ENCODE measurements at places on chromosomes 7 and 10. TPM values are rescaled to one million over a fixed set of nuclear protein-coding genes. Genes with fewer than 3 reads are reported as not detected.

TSPAN15 gene
- 137 TPM for total RNA-seq

OR2A5 gene
- not detected for total RNA-seq

PPP1R17 gene
- total RNA-seq = not detected

TMEM213 gene
- total RNA-seq = 9.8 TPM

IDI2 gene
- total RNA-seq = not detected

NAT16 gene
- not detected for total RNA-seq

ATXN7L1 gene
- 12.0 TPM for total RNA-seq

ITGA8 gene
- not detected for total RNA-seq

SAMD9 gene
- total RNA-seq = 74.8 TPM

C10orf143 gene
- total RNA-seq = 0.78 TPM

DRGX gene
- total RNA-seq = not detected
